ENCODE measurements at places on chromosomes 3 and 15. TPM values are rescaled to one million over a fixed set of nuclear protein-coding genes. Genes with fewer than 3 reads are reported as not detected.
A peak's percentile ranks its signal among the peaks of the same experiment; 100 is the strongest.

GRCh38 chr3:169082076-169082475 is 581.4 kb downstream of the MECOM start:
- no peaks in the 10 kb centered on the region for H3K27me3 ChIP-seq
- no peak for DNase-seq
- H3K36me3 ChIP-seq, result peaks cover 2% of the 10 kb centered on the region
- no peaks in the 10 kb centered on the region for H3K4me1 ChIP-seq
- no peak overlapping the region for H3K27ac ChIP-seq

DNA sequence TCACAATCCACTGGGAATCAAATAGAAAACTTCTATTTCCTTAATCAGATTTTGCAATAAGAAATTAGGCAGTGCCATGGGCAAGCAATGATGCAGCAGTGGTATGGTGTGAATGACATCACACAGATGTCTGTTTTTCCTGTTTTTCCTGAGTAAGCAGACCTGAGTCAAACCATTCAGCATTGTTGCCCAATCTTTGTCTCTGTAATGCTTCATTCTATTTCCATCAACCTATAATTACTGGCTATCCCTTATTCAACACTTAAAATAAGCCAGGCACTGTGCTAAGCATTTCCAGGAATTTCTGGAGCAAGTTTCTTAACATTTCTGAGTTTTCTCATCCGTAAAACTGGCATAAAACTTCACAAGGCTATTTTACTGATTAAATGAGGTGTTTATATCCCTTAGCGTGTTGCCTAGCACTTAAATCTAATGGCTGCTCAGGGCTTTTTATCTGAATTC is 11.3 kb upstream of the OXSR1 start:
- no peak overlapping the region for H3K27ac ChIP-seq
- no peak overlapping the region for H3K4me3 ChIP-seq
- no peaks in the 10 kb centered on the region for H3K36me3 ChIP-seq
- DNase-seq, result no peak
- no peaks in the 10 kb centered on the region for H3K4me1 ChIP-seq

DNA sequence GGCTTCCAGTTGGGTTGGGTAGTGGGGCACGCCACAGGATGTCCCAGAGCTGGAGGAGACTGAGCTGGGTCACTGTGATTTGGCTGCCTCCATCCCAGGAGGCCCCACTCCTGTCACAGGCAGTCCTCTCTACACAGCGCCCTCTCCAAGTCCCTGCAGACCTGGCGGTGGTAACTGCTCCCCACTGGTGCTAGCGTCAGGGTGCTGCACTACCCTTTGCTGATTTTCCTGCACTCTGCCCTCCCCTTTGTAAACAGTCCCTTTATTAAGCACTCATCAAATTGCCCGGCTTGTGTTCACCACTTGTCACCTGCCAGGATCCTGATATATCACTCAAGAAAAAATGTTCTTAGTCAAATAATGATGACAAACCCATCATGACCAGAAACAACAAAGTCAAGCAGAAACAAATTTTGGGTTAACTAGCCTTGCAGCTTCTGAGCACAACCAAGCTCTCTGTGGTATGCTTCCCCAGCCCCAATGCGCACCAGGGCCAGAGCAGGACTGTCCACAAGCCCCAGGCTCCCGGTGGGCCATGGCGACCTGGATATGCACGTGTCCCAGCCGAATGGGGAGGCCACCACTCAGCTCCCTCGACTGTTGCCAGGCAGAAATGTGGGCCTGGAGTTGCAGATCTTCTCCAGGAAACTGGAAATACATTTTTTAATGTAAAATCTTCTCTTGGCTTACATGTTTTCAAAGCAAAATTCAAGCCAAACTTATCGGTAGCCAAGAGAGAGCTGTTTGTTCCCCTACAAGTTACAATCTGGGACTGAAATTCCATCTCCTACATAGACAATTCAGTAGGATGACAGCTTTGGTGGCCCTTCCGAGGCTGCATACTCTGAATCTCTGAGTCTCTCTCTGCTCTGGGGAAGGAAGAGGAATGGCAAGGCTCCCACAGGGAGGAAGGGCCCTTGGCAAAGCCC is 24.5 kb downstream of the MEGF11 start:
- H3K36me3 ChIP-seq, result no peaks in the 10 kb centered on the region
- H3K4me1 ChIP-seq, result no peaks in the 10 kb centered on the region
- no peak overlapping the region for H3K4me3 ChIP-seq
- no peak for DNase-seq

DNA sequence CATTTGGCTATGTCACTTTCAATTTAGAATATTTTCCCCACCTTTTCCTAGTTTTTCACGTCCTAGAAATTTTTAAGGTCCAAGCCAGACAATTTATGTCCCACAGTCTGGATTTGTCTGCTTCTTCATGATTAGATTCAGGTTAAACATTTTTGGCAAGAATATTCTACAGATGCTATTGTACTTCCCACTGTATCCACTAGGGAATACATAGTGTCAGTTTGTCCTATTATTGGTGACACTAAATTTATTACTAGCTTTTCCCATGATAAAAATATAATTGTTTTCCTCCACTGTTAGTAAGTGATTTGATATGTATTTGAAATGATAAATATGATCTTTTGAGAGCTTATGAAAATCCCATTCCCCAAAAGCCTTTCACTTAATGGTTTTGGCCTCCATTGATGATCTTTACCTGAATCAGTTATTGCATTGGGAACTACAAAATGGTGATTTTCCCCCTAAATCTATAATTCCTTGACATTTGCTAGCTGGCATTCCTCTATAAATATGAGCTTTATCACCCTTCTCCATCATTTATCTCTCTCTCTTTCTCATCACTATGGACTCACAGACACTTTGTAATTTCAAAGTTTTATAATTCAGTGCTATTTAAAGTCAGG is 8.3 kb downstream of the ARL14 start:
- H3K4me1 ChIP-seq, result no peaks in the 10 kb centered on the region
- no peaks in the 10 kb centered on the region for H3K27me3 ChIP-seq
- no peak for DNase-seq
- H3K36me3 ChIP-seq, result no peaks in the 10 kb centered on the region
- H3K27ac ChIP-seq, result no peak overlapping the region

GRCh38 chr3:43215663-43216275 is 70.6 kb upstream of the SNRK start:
- no peaks in the 10 kb centered on the region for H3K27me3 ChIP-seq
- no peaks in the 10 kb centered on the region for H3K36me3 ChIP-seq
- peaks cover 31% of the 10 kb centered on the region for H3K4me1 ChIP-seq
- peak overlapping the region; percentile 71 for H3K27ac ChIP-seq

DNA sequence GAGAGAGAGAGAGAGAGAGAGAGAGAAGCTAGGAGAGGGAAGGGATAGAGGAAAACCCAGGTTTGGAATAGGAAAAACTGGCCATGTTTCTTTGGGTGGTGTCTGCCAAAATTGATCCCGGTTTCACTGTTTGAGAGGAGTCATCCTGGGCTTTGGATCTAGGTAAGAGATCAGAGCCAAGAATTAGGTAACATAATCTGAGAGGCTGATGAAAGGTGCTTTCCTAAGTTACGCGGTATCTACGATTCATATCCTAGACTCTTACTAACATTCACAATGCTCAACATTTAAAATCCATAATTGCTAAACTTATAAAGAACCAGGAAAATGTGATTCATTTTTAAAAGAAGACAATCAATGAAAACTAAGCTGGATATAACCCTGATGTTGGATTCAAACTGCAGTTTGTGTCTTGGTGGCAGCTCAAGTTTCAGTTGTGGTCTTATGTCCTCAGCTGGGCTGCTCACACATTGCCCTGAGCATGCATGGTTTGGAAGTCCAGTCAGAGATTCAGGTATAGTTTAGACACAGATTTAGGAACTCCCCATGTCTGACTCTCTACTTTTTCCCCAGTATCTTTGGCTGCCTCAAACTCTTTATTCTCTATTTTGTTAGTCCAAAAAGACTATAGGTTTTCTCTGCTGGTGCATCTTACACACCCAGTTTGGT is 42.5 kb upstream of the FMN1 start:
- no peak overlapping the region for H3K27ac ChIP-seq
- no peak overlapping the region for H3K4me3 ChIP-seq
- no peaks in the 10 kb centered on the region for H3K36me3 ChIP-seq
- no peak for DNase-seq
- H3K27me3 ChIP-seq, result no peaks in the 10 kb centered on the region

GRCh38 chr15:60518511-60518910 is 39.6 kb upstream of the ICE2 start:
- H3K4me1 ChIP-seq, result no peaks in the 10 kb centered on the region
- H3K36me3 ChIP-seq, result no peaks in the 10 kb centered on the region
- H3K27ac ChIP-seq, result no peak overlapping the region
- DNase-seq, result no peak
- no peak overlapping the region for H3K4me3 ChIP-seq

TOPBP1 gene
- total RNA-seq, result 22.6 TPM

DNA sequence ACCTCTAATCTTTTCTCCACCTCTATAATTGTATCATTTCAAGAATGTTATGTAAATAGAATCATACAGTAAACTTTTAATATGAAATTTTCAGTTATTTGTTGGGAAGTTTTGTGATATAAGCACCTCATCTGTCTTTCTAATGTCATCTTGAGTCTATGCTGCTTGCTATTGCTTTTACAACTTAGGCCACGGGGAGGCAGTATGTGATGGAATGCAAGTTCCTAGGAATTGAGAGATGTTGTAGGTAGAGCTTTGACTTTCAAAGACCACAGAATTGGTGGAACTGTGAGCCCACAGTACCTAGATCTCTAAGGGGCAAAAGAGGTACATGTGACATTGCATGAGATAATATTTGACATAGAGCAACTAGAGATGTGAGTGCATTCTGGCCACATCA is 328.3 kb downstream of the MFSD1 start:
- no peaks in the 10 kb centered on the region for H3K27me3 ChIP-seq
- H3K27ac ChIP-seq, result no peak overlapping the region
- H3K36me3 ChIP-seq, result no peaks in the 10 kb centered on the region
- H3K4me3 ChIP-seq, result no peak overlapping the region

- H3K4me1 ChIP-seq, result peaks cover 51% of the 10 kb centered on the region
- no peaks in the 10 kb centered on the region for H3K27me3 ChIP-seq
- peak overlapping the region; percentile 63 for H3K4me3 ChIP-seq
- no peak for DNase-seq
- peak overlapping the region; percentile 97 for H3K27ac ChIP-seq
- no peaks in the 10 kb centered on the region for H3K36me3 ChIP-seq
These were observed 1.5 kb upstream of the CLK3 start for GRCh38 chr15:74613953-74614743.

CMTM6 gene
- total RNA-seq, result 20.2 TPM

GRCh38 chr3:114640126-114640525 is 346.3 kb downstream of the TIGIT start:
- DNase-seq, result no peak
- no peaks in the 10 kb centered on the region for H3K36me3 ChIP-seq
- no peak overlapping the region for H3K4me3 ChIP-seq
- H3K27ac ChIP-seq, result no peak overlapping the region

ATP2B2 gene
- not detected for total RNA-seq

- H3K4me1 ChIP-seq, result peaks cover 44% of the 10 kb centered on the region
- H3K36me3 ChIP-seq, result no peaks in the 10 kb centered on the region
- no peaks in the 10 kb centered on the region for H3K27me3 ChIP-seq
- H3K4me3 ChIP-seq, result peak overlapping the region; percentile 44
These were observed 582 bp downstream of the CGNL1 start for GRCh38 chr15:57376696-57377477.

DNA sequence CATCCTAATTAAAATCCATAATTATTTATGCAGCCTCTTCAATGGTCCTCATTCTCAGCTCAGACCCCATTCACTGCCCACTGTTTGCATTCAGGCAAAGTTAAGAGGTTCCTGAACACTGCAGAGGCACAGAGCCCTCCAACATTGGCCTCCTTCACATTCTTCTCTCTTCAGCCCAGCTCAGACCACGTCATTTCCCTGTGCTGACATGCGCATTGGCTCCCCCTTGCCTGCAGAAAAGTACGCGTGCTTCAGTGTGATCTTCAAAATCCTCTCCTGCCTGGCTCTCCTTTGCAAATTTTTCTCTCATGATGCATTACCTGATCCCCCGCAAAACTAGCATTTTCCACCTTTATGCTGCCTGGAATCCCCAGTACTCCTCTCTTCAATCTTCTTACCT is 552.3 kb downstream of the NTRK3 start:
- no peaks in the 10 kb centered on the region for H3K4me1 ChIP-seq
- DNase-seq, result no peak
- H3K4me3 ChIP-seq, result no peak overlapping the region
- H3K27me3 ChIP-seq, result no peaks in the 10 kb centered on the region
- no peak overlapping the region for H3K27ac ChIP-seq

ACOX2 gene
- total RNA-seq, result 5.9 TPM

DNA sequence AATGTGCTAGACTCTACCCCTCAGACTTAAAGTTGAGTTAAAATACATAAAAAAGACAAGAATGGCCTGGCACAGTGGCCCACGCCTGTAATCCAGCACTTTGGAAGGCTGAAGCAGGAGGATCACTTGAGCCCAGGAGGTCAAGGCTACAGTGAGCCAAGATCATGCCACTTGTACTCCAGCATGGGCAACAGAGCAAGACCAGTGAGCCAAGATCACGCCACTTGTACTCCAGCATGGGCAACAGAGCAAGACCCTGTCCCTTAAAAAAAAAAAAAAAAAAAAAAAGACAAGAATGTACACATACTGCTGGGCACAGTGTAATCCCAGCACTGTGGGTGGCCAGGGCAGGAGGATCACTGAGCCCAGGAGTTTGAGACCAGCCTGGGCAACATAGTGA is 17.4 kb downstream of the DIS3L start:
- DNase-seq, result no peak
- H3K27me3 ChIP-seq, result no peaks in the 10 kb centered on the region
- H3K27ac ChIP-seq, result no peak overlapping the region
- H3K4me1 ChIP-seq, result no peaks in the 10 kb centered on the region

GRCh38 chr15:65631503-65631902 is 9.8 kb downstream of the SLC24A1 start:
- no peaks in the 10 kb centered on the region for H3K36me3 ChIP-seq
- H3K27ac ChIP-seq, result no peak overlapping the region
- no peaks in the 10 kb centered on the region for H3K27me3 ChIP-seq

OR5K2 gene
- not detected for total RNA-seq

Measured in body of pancreas (tissue), 4 donors.